Progenitor cell of endocrine pancreas (in vitro differentiated cells): ENCODE measurements at places on chromosomes 5 and 9.

- no peak for DNase-seq
Measured at GRCh38 chr5:1143670-1143951, 31.7 kb upstream of the SLC12A7 start.

DNA sequence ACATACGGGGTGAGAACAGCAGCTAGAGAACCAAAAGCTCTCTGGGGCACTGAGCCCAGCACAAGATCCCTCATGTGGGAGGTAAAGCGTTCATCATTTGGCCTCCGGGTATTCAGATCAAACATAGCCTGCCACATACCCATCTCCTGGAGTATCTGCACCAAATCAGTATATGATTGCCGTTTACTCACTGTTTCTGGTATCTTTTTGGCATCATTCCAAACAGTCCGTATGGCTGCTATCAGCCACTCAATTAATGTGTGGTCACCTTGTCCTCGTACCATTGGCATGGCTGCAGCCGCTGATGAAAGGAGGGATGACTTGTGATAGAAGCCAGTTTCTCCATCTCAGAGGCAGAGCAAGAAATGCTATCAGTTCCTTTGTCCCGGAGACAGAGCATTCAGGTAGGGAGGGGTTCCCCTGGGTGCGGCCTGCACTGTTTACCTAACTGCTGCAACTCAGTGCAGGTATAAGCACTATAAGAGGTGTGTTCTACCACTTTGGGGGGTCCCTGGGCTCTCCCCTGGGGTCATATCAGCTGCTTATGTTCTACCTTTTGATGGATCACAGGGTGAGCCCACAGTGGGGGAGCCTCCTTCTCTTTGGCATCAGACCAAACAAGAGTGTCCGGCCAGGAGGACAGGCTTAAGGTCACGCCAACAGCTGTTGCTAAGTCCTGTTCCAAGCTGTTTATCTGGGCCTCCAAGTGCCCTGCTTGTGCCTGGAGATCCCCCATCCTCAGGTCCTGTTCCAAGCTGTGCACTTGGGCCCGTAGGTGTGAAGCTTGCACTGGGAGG is 9.4 kb downstream of the DMAC1 start:
- DNase-seq, result no peak

GRCh38 chr5:73278693-73279092 is 105.7 kb downstream of the TMEM174 start:
- no peak for DNase-seq

GRCh38 chr9:22921742-22922141 is 475.1 kb downstream of the DMRTA1 start:
- DNase-seq, result no peak

DNA sequence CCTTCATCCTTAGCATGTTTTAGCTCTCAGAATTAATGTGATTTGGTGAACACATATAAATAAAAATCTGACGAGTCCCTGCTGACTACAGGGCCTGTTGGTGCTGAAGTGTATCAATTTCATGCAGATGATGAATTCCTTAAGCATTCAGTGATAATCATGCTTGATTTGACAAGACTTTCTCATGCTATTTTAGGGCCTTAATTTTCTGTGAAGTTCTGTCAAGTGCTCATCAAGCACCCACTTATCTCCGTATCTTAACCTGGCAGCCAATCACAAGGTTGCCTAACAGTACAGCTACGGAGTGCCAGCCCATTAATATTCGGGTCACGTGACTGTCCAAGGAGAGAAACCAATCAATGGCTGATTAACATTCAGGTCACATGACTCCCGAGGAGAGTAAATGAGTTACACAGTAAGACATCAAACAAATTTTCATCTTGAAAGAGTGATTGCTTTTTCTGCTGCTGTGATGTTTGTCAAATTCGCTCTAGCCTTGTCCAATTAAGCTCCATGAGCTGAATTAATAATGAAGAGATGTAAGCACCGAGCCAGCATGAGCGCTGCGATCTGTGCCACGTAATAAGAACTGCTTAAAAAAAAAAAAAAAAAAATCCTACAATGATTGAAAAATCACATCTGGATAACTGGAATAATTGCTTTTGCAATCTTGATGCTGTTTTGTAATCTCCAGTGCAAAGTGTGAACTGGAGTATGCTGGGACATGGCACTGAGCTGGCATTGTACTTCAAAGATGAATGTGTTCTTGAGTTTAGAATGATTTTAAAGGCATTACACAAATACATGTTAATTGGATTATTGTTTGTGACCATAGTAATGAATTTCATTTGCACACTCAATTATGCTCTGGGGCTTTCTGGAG is 104.3 kb upstream of the SPATA31D4 start:
- no peak for DNase-seq

GRCh38 chr5:55081541-55081940 is 20.9 kb upstream of the GZMA start:
- no peak for DNase-seq

DNA sequence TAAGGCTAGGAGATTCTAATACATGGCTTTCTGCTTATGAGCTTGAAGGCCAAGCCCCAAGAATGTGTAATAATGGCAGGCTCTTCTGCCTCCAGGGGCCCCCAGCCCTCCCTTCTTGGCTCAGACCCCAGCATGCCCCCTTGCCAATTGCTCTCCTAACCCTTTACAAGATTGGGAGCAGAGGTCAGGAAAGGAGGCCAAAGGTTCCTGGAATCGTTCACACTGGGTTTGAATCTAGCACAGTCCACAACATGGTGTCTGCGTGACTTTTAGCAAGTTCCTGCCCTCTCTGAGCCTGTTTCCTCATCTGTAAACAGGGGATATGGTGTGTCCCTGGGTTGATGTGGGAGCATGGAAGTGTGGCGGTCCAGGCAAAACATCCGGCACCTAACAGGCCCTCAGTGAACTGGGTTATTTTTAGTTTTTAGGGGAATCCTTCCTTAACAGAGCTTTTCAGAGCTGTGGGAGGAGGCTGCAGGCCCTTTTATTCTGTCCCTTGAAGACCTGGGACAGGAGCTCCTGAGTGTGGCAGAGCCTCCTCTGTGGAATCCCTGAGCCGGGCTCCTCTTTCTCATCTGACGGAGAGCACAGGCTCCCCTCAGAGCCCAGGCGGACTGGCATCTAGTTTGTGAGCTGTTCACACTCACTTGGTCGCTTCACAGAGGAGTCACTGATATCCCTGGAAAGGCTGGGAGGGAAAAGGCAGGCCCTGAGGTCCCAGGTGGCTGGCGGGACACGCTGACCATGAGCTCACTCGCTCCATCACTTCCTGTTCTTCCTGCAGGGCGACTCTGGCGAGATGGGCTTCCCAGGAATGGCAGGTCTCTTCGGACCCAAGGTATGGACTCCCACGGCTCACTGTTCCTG is 23.4 kb upstream of the ORM1 start:
- DNase-seq, result no peak
